Adipocyte (in vitro differentiated cells): ENCODE measurements at places on chromosomes 13 and 19.

DNA sequence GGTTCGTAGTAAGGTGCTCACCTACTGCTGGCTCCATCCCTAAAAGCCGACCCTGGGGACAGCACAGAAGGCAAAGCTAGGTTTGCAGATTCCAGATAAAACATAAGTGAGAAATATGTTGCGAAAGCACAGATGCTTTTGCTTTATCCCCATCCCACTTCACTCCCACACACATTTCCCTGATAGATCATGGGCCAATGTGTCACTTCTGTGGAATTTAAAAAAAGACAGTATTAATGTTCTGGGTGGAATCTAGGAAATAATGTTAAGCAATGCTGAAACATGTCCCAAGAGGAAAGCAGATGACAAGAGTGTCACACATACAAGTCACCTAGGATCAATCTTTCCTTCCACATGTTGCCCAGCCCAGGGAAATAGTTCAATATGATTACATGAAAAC is 661.0 kb upstream of the MIR17HG start:
- peak; percentile 62 for DNase-seq

GRCh38 chr19:21765151-21765550 is 2.2 kb downstream of the ZNF100 start:
- DNase-seq = no peak

- peak; percentile 40 for DNase-seq
Measured at GRCh38 chr19:13961826-13962698, 9.8 kb downstream of the DCAF15 start.

DNA sequence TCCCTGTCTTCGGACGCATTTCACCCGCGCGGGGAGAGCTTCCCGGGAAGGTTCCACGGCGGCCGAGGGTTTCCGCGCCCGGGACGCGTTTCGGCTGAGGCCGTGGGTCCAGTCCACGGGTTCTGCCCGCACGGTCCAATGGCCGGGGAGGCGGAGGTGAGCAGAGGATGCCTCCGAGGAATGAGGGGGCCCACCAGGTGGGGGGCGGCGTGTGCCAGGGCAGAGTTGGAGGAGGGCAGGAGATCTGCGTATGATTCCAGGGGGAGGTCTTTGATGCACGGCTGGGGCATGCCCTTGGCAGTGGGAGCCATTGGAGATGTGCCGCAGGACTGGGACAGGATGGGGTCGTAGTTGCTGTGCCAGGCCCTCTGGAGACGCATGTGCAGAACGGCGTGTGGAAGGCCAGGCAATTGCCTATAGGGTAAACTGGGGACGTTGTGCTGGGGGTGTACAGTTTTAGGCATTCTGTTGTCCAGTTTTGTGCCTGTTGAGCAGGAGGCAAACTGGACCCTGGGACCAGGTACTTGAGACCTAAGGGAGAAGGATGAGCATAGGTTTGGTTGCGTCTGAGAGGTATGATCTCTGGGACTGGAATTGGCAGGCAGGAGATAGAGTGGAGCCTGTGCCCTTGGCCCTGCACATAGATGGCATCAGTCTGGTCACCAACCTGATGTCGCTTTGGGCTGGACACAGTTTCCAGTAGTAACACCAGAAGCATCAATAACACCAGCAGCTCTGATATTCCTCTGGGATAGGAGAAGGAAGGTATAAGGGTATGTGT is 751 bp downstream of the ZNF584 start:
- DNase-seq = peak; percentile 58
